ENCODE measurements at places on chromosomes 6 and 20. TPM values are rescaled to one million over a fixed set of nuclear protein-coding genes. Genes with fewer than 3 reads are reported as not detected.

The E2F1 gene
- 1.6 TPM for total RNA-seq

The DEF6 gene
- 0.38 TPM for total RNA-seq

DNA sequence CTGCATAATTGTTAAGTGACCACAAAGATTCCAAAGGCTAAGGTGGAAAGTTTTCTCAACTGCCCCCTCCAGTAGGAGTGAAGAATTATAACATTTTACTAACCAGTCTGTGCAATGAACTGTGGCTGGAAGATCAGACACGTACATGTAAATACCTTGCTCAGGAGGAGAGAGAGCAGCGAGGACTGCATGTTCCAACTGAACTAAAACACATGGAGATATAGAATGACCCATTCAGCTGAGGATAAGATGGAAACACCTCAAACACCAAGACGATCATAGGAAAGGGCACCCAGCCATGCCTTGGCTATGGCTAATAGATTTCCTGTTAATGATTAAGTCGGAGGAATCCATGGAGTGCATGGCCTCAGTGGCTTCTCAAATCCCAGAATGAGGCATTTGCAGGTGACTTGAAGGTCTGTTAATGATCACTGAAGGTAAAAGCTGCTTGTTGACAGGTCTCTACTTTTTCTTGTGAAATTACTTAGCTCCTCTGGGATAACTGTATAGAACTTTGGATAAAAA, 875.6 kb downstream of the TFAP2A start:
- no peak for DNase-seq
- peaks cover 3% of the 10 kb centered on the region for H3K27me3 ChIP-seq
- H3K27ac ChIP-seq, result no peak overlapping the region
- H3K4me3 ChIP-seq, result no peak overlapping the region

The GTSF1L gene
- total RNA-seq, result not detected

GRCh38 chr6:2978923-2979322, 7.6 kb upstream of the SERPINB6 start:
- H3K27me3 ChIP-seq, result no peaks in the 10 kb centered on the region
- H3K36me3 ChIP-seq, result no peaks in the 10 kb centered on the region
- H3K27ac ChIP-seq, result no peak overlapping the region
- H3K4me3 ChIP-seq, result no peak overlapping the region
- H3K4me1 ChIP-seq, result peaks cover 6% of the 10 kb centered on the region

DNA sequence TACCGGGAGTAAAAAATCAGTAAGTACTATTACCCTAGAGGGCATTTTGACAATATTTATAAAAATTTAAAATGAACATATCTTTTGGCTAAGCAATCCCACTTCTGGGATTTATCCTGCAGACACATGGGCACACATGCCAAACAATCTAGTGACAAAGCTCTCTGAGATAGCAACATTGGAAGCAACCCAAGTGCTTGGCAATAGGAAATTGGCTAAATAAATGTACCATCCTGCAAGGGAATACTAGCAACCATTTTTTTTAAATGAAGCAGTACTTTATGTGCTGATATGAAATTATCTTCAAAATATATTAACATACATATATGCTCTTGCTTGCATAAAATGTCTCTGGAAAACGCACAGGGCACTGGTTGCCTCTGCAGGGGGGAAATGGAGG, 133.8 kb downstream of the SNX5 start:
- no peak overlapping the region for H3K4me3 ChIP-seq
- H3K27ac ChIP-seq, result peak overlapping the region; percentile 82
- peaks cover 32% of the 10 kb centered on the region for H3K4me1 ChIP-seq
- H3K36me3 ChIP-seq, result no peaks in the 10 kb centered on the region
- no peak for DNase-seq

DNA sequence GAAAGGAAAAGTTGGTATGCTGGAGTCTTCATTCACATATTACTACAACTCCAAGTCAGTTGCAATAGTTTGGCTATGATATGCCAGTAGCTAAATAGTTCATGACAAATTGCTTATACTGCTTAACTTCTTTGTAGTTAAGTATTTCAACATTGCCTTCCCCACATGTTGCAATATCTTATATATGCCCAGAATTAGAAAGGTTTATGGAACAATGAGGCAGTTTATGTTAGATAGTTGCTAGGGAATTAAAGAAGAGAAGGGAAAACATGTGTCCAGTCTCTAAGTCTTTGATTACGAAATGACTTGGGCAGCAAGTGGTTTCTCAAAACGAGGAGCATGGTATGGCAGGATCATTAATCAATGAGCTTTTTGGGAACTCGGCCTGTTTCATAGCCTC, 145.8 kb downstream of the PLCB4 start:
- no peak overlapping the region for H3K27ac ChIP-seq
- H3K4me1 ChIP-seq, result peaks cover 33% of the 10 kb centered on the region
- DNase-seq, result no peak

DNA sequence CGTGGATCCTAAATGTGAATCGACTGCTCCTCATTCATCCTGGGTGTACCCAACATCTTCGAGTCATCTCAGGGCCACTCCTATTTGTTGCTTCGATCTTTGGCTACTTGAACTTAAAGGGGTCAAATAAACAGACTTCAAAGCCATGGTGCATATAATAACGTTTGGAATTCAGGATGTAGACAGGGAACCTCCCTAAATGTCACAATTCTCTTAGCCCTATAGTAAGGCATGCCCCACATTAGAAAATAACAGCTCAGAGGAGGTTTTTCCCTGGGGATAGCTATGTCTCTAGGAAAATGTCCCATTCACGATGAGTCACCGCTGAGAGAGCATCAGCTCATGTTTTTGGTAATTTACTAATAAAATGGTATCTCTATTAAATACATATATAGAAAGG, 54.8 kb upstream of the BMP6 start:
- no peaks in the 10 kb centered on the region for H3K4me1 ChIP-seq
- no peak overlapping the region for H3K4me3 ChIP-seq
- no peak for DNase-seq
- no peaks in the 10 kb centered on the region for H3K27me3 ChIP-seq
- H3K36me3 ChIP-seq, result no peaks in the 10 kb centered on the region

- H3K27ac ChIP-seq, result no peak overlapping the region
- no peaks in the 10 kb centered on the region for H3K4me1 ChIP-seq
- no peak for DNase-seq
- H3K4me3 ChIP-seq, result no peak overlapping the region
These were observed 69.6 kb upstream of the ADGRF1 start for GRCh38 chr6:47111685-47112084.

- no peaks in the 10 kb centered on the region for H3K4me1 ChIP-seq
- no peaks in the 10 kb centered on the region for H3K36me3 ChIP-seq
These were observed 77.8 kb downstream of the VIP start for GRCh38 chr6:152828431-152828830.

The MUC22 gene
- total RNA-seq, result 0.18 TPM

The HS3ST5 gene
- total RNA-seq, result not detected

GRCh38 chr6:128483472-128484135, 36.8 kb downstream of the PTPRK start:
- H3K4me3 ChIP-seq, result no peak overlapping the region
- peaks cover 27% of the 10 kb centered on the region for H3K4me1 ChIP-seq
- no peak for DNase-seq
- no peaks in the 10 kb centered on the region for H3K27me3 ChIP-seq
- no peaks in the 10 kb centered on the region for H3K36me3 ChIP-seq
- H3K27ac ChIP-seq, result no peak overlapping the region

- H3K4me1 ChIP-seq, result peaks cover 35% of the 10 kb centered on the region
- DNase-seq, result no peak
- no peak overlapping the region for H3K27ac ChIP-seq
These were observed 2.5 kb upstream of the SLC17A9 start for GRCh38 chr20:62949962-62950361.

The OTOR gene
- not detected for total RNA-seq

The VEGFA gene
- 207 TPM for total RNA-seq

- H3K27ac ChIP-seq, result no peak overlapping the region
- DNase-seq, result no peak
- H3K4me1 ChIP-seq, result peaks cover 4% of the 10 kb centered on the region
- no peak overlapping the region for H3K4me3 ChIP-seq
- no peaks in the 10 kb centered on the region for H3K27me3 ChIP-seq
These were observed 133.3 kb upstream of the ARMC2 start for GRCh38 chr6:108714766-108715414.

DNA sequence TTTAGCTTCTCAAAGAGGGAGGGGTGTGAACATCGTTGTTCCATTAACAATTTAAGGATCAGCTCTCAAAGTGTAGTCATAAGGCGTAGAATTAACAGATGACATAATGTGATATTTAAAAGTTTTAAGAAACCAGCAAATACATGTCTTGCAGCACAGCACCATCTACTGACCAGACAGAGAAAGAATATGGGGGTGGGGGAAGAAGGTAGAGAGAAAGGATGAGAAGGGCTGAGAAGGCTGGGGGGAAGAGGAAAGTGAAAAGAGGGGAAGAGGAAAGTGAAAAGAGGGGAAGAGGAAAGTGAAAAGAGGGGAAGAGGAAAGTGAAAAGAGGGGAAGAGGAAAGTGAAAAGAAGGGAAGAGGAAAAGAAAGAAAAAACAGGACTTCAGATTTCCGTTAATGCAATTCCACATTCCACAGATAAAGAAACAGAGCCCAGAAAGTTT, 80.9 kb downstream of the HAO1 start:
- no peaks in the 10 kb centered on the region for H3K36me3 ChIP-seq
- DNase-seq, result peak; percentile 29
- no peaks in the 10 kb centered on the region for H3K27me3 ChIP-seq
- no peak overlapping the region for H3K27ac ChIP-seq

DNA sequence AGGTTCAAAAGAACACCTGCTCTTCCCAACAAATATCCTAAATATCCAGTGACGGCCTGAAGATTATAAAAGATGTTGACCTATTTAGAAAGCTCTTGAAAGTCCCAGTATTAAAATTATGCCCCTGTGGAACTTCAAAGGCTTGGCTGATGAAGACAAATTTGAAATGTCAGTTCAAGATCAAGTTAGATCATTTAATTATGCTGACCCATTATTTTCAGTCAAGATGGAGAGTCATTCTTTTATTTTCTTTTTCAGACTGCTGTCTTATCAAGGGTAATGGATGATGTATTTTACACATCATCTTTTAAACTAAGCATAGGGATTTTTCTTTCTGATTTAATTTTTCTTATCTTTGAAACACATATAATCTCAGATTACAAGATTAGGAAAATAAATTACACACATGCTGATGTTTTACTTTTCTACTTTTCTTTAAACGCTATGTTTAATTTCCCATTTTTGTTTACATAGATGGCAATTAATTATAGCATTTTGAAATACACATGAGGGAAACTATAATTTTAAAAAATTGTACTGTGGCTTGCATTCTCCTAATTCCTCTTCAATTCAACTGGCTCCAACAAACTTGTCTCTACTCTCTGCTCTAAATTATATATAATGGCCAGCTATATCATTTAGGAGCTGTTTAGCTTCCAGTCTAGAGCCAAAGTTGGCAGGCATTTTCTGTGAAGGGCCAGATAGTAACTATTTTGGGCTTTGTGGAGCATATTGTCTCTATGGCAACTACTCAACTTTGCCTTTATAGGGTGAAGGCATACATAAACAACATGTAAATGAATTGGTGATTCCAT, 123.7 kb downstream of the RCAN2 start:
- no peak for DNase-seq
- H3K27me3 ChIP-seq, result no peaks in the 10 kb centered on the region
- H3K4me3 ChIP-seq, result no peak overlapping the region
- H3K27ac ChIP-seq, result no peak overlapping the region

GRCh38 chr6:110178626-110179405, 654 bp downstream of the WASF1 start:
- peak overlapping the region; percentile 56 for H3K27ac ChIP-seq
- H3K4me1 ChIP-seq, result peaks cover 27% of the 10 kb centered on the region
- peak overlapping the region; percentile 85 for H3K4me3 ChIP-seq
- H3K27me3 ChIP-seq, result no peaks in the 10 kb centered on the region
- no peaks in the 10 kb centered on the region for H3K36me3 ChIP-seq

GRCh38 chr6:22024973-22025467, 271.8 kb downstream of the PRL start:
- no peak overlapping the region for H3K27ac ChIP-seq
- H3K36me3 ChIP-seq, result no peaks in the 10 kb centered on the region
- H3K27me3 ChIP-seq, result no peaks in the 10 kb centered on the region

The GFRA4 gene
- total RNA-seq, result not detected

DNA sequence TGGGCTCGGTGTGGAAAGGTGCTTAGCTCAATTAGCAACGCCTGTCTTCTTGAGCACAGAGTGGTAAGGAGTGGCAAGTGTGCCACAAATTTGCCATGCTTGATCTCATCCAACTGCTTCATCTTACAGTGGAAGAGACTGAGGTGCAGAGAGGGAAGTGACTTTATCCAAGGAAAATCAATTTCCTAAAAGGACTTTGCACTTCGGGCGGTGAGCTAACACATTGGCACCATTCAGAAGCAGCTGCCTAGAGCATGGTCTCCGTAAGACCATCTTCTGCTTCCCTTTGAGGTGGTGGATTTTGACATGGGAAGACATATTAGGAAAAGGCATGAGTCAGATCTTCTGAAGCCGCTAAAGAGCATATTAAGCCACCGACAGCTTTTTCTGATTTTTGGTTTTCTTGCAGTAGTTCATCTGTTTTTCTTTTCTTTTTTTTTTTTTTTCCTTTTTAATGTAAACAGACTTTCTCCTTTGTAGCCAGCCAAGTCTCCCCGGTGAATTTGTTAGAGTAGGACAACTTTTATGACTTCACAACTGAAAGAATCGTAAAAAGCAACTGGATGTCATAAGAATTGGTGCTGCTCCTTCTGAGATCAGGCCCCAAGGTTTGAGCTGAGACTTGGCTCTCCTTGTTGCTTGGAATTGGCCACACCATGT, 273.2 kb downstream of the CDC5L start:
- no peaks in the 10 kb centered on the region for H3K27me3 ChIP-seq
- H3K36me3 ChIP-seq, result no peaks in the 10 kb centered on the region
- H3K27ac ChIP-seq, result no peak overlapping the region
- no peaks in the 10 kb centered on the region for H3K4me1 ChIP-seq
- H3K4me3 ChIP-seq, result no peak overlapping the region
- no peak for DNase-seq

- no peak for DNase-seq
- no peaks in the 10 kb centered on the region for H3K27me3 ChIP-seq
- H3K36me3 ChIP-seq, result no peaks in the 10 kb centered on the region
- no peaks in the 10 kb centered on the region for H3K4me1 ChIP-seq
- H3K27ac ChIP-seq, result no peak overlapping the region
- no peak overlapping the region for H3K4me3 ChIP-seq
These were observed 12.5 kb downstream of the HSF2 start for GRCh38 chr6:122412001-122412400.

GRCh38 chr6:16129623-16130401, 926 bp downstream of the MYLIP start:
- peak; percentile 16 for DNase-seq
- H3K4me3 ChIP-seq, result peak overlapping the region; percentile 90
- H3K4me1 ChIP-seq, result peaks cover 49% of the 10 kb centered on the region
- H3K27ac ChIP-seq, result peak overlapping the region; percentile 98

DNA sequence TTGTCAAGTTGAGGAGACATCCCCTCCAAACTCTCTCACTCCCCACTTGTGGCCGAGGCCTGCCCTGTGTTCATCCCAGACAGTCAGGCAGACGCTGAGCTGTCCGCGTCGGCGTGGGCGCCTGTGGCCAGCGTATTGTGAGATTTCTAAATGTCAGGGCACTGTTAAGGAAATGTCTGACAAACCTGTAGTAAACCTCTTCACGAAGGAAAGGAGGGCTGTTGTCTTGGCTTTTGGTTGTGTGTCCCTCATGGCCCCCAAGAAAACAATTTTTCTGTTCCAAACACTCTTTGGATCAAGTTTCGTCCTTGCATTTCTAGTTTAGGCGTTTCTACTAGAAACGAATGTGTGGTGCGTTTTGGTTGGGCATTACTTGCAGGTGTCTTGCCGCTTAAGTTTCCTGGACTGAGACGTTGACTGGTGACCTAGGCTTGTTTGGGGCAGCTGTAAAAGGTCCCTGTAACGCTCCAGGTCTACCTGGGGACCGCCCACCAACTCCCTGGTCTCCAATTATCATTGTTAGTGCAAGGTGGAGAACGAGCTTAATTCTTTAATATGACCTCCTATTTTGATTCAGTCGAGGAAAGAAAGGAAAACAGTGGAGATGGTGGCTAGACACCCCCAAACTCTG, 8.7 kb upstream of the POU3F2 start:
- peaks cover 8% of the 10 kb centered on the region for H3K4me1 ChIP-seq
- no peak overlapping the region for H3K4me3 ChIP-seq
- peaks cover 89% of the 10 kb centered on the region for H3K27me3 ChIP-seq
- H3K36me3 ChIP-seq, result no peaks in the 10 kb centered on the region

The ZNF133 gene
- total RNA-seq, result 7.1 TPM
